ENCODE measurements at places on chromosomes 2 and 18. TPM values are rescaled to one million over a fixed set of nuclear protein-coding genes. Genes with fewer than 3 reads are reported as not detected.

GRCh38 chr2:141528990-141529389, 601.8 kb downstream of the LRP1B start:
- DNase-seq = no peak

DNA sequence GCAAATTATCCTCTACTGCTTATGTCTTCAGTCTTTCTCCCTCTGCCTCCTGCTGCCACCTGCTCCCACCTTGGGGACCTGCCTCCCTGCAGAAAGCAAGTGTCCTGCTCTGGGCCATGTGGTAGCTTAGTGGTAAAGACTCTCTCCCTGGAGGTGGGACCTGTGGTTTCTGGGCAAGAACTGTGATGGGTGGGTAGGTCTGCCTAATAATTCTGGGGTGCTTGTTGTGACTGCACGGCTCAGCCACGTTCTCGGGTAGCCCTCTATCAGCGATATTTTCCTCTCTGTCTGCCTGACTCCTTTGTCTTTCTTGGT, 16.4 kb upstream of the CD28 start:
- no peak for DNase-seq

- no peak for DNase-seq
Measured at GRCh38 chr2:215493376-215493775, 57.5 kb upstream of the FN1 start.

The DOK6 gene
- total RNA-seq = 2.0 TPM

The IL36A gene
- total RNA-seq = not detected
